ENCODE measurements at places on chromosomes 5 and 9.

DNA sequence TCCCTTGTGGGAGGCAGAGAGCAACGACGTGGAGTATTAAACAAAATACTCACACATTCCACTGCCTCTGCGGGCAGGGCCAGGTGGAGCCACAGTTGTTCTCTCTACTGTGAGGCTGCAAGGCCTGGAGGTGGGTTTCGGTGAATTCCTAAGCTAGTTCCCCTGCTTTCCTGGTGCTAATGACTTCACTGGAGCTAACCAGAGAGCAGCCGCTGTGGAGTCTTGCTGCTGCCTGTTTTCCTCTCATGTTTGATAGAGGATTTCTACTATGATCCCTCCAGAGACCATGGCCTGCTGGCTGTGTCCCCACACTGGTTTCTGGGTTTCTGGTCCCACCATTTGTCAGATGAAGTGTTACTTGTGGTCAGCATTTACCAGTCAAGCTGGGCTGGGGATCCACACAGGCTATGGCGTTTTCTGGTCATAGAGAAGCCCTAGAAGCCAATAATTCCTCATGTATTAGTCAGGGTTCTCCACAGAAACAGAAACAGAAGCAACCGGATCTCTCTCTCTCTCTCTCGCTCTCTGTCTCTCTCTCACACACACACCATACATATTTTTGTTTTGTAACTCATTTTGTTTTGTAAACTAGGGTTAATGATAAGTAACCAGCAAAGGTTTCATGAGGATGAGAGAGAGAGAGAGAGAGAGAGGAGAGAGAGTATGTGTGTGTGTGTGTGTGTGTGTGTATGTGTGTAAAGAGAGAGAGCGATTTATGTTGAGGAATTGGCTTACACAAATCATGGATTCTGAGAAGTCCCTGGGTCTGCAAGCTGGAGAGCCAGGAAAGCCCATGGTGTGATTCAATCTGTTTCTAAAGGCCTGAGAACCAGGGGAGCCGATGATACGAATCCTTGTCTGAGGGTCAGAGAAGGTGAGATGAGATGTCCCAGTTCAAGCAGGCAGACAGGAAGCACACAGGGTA, 403.0 kb downstream of the GADD45G start:
- DNase-seq, result no peak

- no peak for DNase-seq
Observed at GRCh38 chr5:102800427-102800826, 45.3 kb downstream of the PAM start.

GRCh38 chr9:116986015-116986414, 298.9 kb downstream of the TRIM32 start:
- DNase-seq, result no peak

DNA sequence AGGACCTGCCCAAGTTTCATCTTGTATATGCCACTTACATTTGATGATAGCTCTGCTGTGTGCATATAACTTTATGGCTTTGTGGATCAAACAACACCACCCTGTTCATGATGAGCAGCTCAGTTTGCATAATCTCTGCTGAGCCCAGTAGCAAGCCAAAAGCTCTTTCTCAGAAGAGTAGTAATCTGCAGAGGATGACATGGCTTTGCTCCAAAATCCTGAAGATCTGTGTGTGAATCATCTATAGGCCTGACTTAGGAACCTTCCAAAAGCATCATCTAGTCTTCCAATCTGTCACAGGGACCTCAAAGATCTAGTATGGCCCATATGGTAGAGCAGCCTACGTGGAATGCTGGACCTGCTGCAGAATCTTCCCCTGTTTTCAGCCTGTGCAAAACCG, 394.6 kb downstream of the PSAT1 start:
- no peak for DNase-seq

GRCh38 chr9:36134761-36135505, 1.6 kb upstream of the GLIPR2 start:
- no peak for DNase-seq

- DNase-seq, result no peak
Observed at GRCh38 chr9:94900222-94901018, 173.9 kb downstream of the AOPEP start.

GRCh38 chr9:114538241-114538640, 33.0 kb upstream of the WHRN start:
- no peak for DNase-seq

GRCh38 chr5:139110526-139111168, 87.5 kb downstream of the SIL1 start:
- peak; percentile 71 for DNase-seq

DNA sequence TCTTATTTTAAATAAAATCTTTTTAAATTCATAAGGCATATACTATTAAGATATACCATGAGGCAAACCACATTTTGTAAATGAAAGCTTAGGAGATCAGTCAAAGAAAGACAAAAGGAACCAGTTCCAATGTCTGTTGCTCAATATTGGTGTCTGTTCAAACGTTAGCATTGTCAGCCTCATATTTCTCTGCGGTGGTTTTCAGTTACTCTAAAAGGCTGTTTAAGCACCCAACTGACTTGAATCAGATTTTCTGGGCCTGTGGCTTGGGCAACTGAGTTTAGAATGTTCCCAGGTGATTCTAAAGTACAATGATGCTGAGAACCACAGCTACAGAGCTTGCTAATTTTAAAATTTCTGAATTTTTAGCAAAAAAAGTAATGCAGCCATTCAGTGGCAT, 166.3 kb upstream of the KIF2A start:
- DNase-seq, result no peak

DNA sequence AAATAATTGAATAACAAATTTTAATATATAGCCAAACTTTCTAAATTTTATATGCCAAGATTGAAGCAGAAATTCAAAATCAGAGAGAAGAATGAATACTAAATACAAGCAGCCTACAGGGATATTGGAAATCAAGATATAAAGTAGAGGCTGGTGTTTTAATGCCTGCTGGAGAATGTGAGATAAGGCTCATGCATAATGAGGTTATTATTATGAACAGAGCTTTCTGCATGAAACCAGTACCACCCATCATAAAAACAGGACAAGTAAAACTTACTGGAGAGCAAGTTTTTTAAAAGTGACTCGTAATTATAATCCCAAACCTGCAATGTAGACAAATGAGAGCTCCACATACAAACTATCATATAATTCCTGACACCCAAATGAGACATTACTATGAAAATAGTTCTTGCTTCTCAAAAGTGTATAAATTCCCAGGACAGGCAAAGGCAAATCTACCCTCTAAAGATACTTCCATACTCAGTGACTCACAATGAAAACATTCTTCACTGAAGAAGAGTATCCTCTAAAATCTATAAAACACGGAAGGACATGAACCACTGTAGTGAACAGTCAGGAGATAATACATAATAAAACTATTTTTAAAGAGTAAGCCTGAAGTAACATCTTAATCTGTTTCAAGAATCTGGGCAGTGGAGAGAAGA, 532.0 kb upstream of the GRAMD2B start:
- no peak for DNase-seq

- no peak for DNase-seq
Observed at GRCh38 chr5:139998837-139999236, 44.3 kb downstream of the NRG2 start.

All from nucleus accumbens (tissue), 56 donors.